ENCODE measurements at places on chromosomes 3 and 15.
A peak's percentile ranks its signal among the peaks of the same experiment; 100 is the strongest.

GRCh38 chr3:67947808-67948508 lies 293.5 kb upstream of the SUCLG2 start:
- DNase-seq: no peak

DNA sequence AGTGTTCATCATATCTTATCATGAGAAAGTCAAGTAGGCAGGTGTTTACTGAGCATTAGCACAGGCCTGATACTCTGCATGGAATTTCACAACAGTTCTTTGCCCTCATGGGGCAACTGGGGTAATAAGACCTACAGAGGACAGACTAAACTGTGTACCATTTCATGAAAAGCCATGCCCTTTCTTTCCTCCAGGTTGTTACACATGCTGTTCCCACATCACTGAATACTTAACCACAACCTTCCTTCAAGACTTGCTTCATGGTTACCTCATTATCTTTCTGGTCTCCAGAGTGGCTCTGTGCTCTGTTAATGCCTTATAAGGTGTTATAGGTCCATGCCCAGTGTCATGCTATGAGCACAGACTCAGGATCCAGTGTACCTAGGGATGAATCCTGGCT lies 28.2 kb upstream of the RSL24D1 start:
- no peak for DNase-seq

- no peak for DNase-seq
These were observed 266.9 kb downstream of the KCNMB2 start for GRCh38 chr3:178802993-178803693.

- DNase-seq: no peak
These were observed 163.3 kb downstream of the TP63 start for GRCh38 chr3:189794518-189794917.

DNA sequence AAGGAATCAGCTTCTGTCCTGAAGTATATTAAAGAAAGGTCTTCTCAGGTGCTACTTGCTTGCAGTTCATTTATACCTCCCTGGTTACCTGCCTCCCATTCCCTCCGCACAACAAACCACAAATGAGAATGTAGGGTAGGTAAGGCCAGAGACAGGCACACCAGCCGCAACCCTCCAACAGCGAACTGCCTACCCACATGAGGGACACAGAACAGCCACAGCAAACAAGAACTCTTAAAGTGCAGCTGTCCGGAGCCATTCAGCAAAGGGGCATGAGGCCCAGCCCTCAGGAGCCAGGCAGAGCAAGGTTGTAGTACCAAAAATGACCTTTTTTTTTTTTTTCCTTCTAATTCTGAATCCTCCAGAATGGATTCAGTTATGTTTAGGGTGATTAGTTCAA lies 52.4 kb downstream of the SPSB4 start:
- DNase-seq: no peak

DNA sequence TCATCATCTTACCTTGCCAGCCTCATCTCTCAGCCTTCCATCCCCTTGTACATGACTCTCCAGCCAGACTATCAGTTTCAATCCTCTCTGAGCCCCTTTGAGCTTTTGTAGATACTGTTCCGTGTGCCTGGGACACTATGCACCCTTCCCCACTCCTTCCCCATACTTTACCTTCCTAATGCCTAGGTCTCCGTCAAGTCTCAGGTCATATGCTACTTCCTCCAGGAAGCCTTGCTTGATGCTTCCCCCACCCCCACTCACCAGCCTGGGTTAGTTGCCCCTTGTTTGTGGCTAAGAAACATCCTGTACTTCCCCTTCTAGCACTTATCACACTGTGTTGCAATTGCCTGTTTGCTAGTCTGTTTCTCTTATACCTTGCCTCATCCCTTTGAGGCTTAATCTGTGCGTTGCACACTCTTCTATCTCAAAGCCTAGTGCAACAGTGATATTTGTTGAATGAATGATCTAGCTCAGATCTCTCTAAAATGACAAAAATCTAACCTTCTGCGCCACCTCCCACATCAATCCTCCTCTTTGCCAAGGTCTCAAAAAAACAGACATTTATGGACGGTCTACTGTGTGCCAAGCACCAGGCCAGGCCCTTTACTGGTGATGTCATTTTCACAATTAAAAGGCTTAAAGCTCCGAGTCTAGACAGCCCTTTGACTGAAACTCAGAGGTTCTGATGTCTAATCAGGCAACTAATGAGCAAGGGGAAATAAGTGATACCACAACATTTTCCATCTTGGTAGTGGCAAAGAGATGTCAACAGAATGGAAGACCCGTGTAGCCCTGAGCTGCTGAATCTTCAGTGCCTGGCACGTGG lies 6.5 kb upstream of the USP3 start:
- DNase-seq: no peak

GRCh38 chr15:29008846-29009245 lies 123.1 kb downstream of the APBA2 start:
- peak; percentile 14 for DNase-seq

GRCh38 chr3:161927131-161927530 lies 430.5 kb downstream of the OTOL1 start:
- DNase-seq: no peak

- no peak for DNase-seq
These were observed 28.6 kb downstream of the ABTB1 start for GRCh38 chr3:127701280-127701911.

GRCh38 chr3:44114142-44114541 lies 127.5 kb upstream of the TOPAZ1 start:
- DNase-seq: peak; percentile 40

GRCh38 chr3:9379327-9379726 lies 16.5 kb downstream of the THUMPD3 start:
- no peak for DNase-seq

- no peak for DNase-seq
These were observed 237.5 kb upstream of the CHRM5 start for GRCh38 chr15:33730815-33731214.

GRCh38 chr3:134655706-134656105 lies 4.9 kb upstream of the KY start:
- DNase-seq: no peak

GRCh38 chr3:122974764-122975162 lies 52.8 kb downstream of the SEMA5B start:
- peak; percentile 84 for DNase-seq

DNA sequence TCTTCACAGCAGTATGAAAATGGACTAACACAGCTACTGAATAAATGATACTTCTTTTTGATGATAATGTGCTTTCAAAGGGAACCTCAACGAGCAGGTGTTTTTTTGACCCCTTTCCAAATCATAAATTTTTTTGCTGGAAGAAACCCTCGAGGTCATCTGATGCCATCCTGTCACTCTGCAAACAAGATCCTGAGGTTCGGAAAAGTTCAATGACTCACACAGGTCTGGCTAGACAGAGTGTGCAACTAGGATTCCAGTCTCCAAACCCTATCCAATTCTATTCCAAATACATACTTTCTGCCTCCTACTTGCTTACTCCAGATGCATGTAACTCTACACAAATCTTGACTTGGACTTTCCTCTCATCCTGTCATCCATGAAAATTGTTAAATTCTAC lies 124.7 kb downstream of the NEDD4 start:
- DNase-seq: no peak

- DNase-seq: no peak
These were observed 16.7 kb upstream of the CPA3 start for GRCh38 chr3:148848410-148848809.

GRCh38 chr15:83365370-83365938 lies 81.0 kb upstream of the BNC1 start:
- DNase-seq: peak; percentile 32

GRCh38 chr15:66760968-66761725 lies 59.1 kb downstream of the SMAD6 start:
- no peak for DNase-seq

DNA sequence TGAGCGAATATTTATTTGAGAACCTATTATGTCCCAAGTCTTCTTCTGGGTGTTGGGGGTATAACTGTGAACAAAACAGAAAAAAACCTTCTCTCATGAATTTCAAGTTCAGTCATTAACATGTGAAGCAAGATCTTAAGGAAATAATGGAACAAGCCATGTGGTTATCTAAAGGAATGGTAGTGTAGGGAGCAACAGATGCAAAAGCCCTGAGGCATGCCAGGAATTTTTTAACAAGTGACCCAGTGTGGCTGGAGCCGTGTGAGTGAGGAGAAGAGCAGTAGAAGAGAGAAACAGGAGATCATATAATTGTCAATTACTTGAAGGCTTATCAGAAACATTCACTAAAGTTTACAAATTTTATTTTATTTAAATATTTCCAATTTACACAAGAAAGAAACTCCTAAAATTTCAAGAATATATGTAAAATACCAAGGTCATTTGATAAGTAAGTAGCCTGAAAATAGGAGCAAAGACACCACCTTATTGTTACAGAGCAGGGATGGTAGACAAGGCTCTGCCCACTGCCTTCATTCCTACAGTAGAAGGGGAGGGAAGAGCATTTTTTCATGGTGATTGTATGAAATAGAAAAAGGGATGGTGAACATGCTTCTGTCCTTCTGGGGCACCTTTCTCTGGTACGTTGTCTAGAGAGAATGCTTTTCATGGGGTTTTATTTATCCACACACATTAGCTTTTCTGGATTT lies 345.1 kb downstream of the PLOD2 start:
- DNase-seq: no peak

GRCh38 chr15:64143276-64143675 lies 8.3 kb upstream of the SNX22 start:
- no peak for DNase-seq

GRCh38 chr15:89361451-89362202 lies 27.0 kb upstream of the POLG start:
- peak; percentile 33 for DNase-seq

DNA sequence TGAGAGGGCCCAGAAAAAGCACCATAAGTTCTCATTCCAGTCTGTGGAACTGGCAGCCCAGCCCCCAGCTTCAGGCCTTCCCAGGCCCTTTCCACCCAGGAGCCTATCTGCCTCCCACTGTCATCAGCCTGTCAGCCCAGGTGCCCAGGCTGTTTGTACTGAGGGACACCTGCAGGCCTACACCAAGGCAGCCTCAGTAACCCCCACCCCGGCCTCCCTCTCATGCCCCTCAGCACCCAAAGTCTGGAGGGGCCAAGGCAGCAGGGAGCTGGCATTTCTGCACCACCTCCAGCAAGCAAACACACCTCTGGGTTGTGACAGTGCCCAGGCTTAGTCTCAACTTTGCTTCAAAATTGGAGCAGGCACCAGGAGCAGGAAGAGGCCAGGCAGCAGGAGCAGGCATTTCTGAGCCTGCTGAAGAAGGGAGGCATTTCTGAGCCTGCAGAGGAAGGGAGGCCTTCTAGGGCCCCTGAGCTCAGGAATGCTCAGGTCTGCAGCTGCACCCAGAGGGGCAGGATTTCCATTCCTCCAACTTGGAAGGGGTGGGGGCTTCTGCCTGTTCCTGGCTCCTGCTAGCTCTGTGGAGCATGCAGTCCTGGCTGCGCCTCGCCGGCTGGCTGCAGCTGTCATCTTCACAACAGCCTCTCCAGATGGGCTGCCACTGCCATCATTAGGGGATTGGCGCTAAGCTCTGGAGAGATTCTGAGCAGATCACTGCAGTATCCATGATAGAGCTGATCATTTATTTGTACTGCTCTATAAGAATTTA lies 396.1 kb downstream of the UNC13C start:
- DNase-seq: no peak

DNA sequence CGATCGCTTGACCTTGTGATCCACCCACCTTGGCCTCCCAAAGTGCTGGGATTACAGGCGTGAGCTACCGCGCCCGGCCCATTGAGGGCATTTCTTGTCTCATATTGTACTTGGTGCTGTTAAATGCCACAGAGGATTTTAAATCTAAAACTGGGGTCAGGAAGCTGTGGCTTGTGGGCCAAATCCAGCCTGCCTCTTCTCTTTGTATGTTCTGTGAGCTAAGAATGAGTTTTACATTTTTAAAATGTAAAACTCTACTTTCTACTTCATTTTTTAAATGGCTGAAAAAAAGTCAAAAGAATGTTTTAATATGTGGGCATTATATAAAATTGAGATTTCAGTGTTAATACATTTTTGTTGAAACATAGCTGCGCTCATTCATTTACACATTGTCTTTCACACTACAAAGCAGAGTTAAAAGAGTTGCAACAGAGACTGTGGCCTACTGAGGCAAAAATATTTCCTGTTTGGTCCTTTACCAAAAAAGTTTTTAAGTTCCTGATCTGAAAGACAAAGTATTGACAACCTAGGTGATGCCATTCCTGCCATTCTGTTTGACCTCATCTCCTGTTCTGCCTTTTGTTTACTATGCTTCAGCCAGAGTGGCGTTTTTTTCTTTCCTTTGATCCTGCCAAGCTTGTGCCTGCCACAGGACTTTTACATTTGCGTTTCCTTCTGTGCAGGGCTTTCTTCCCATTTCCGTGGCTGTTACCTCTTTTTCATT lies 50.4 kb downstream of the PDCD6IP start:
- no peak for DNase-seq

DNA sequence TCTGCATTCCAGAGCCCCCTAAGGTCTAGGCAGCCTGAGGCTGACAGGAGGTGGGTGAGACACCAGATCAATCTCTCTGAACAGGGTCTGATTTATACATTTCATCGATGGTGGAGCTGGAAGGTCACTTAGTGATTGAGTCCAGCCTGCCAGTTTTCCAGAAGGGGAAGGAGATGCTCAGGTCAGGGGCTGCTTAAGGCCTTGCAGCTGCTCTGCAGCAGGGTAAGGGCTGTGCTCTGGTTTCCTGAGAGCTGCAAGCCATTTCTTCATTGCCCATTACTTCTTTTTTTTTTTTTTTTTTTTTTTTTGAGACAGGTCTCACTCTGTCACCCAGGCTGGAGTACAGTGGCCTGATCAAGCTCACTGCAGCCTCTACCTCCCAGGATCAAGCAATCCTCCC lies 10.7 kb downstream of the TADA3 start:
- DNase-seq: no peak

DNA sequence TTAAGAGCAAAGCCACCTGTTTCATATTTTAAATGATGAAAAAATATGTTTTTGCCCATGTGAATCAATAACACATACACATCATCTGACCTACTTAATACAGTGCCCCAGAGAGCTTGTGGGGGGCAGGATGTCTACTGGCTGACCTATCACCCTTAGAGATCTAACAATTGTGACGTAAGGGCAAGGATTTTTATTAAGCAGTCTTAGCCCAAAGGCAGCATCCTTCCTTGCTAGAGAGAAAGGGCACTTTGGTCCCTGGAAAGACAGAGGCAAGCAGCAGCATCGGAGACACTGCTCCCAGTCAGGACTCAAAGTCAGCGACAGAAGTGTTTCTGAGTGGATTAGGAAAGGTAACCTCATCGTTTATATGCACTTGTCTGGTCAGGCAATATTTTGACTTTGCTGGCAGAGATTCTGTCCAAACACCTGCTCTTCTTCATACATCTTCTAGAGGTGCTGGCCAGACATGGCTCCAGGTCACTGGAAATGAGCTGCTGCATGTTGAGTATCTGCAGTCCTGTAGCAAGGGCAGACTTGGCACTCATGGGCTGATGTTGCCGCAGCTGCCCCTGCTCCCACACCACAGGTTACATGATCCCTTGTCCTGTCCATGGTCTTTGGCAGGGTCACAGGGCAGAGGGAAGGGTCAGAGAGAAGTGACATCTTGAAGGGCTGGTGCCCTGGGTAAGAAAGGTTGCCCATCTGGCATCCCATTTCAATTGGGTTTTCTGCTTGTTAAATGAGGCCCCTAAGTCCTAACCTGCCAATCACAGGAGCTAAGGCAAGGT lies 1.8 kb downstream of the CXCR6 start:
- no peak for DNase-seq

DNA sequence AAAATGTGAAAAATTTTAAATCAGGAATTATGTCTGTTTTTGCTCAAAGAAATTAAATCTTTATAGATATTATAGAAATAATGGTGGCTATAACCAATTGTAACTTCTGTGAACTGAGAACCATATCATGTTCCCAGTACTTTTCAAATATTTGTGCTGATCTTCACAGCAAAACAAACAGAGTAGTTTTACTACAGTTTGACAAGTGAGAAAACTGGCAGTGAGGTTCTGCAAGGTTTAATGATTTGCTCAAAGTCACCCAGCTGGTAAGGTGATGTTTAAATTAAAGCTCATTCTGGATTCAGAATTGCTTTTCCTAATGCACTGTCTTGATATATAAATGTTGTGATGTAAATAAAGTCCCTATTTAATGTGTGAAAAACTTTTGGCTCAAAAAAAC lies 22.0 kb upstream of the SPTSSB start:
- DNase-seq: no peak
